ENCODE measurements at places on chromosomes 12 and 14. TPM values are rescaled to one million over a fixed set of nuclear protein-coding genes. Genes with fewer than 3 reads are reported as not detected.
A peak's percentile ranks its signal among the peaks of the same experiment; 100 is the strongest.

Gene TAS2R19
- 7.0 TPM for total RNA-seq

Gene RTL1
- total RNA-seq = not detected

Gene TSPAN19
- not detected for total RNA-seq

Gene TMEM253
- not detected for total RNA-seq

- no peak for DNase-seq
Measured at GRCh38 chr14:53027041-53027440, 76.2 kb upstream of the FERMT2 start.

- DNase-seq = no peak
Measured at GRCh38 chr12:80205960-80206359, 106.6 kb downstream of the OTOGL start.

GRCh38 chr14:67428501-67429031, 16.6 kb upstream of the PLEK2 start:
- no peak for DNase-seq

DNA sequence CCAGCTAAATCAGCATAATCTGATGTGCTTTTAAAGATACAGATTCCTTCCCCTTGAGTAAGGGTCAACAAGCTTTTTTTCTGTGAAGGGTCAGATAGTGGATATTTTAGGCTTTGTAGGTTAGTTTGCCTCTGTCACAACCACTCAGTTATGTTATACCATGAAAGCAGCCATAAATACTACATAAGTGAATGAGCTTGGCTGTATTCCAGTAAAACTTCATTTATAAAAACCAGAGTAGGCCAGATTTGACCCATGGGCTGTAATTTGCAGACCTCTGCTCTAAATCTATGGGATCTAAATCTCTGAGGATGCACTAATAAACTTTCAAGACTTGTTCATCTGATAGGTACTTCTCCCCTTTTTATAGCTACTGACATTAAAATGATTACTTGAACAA, 47.7 kb downstream of the LEMD3 start:
- no peak for DNase-seq

- no peak for DNase-seq
Measured at GRCh38 chr12:16150276-16150675, 127.2 kb downstream of the SLC15A5 start.

- DNase-seq = no peak
Measured at GRCh38 chr12:79381248-79382208, 309.2 kb downstream of the PAWR start.

DNA sequence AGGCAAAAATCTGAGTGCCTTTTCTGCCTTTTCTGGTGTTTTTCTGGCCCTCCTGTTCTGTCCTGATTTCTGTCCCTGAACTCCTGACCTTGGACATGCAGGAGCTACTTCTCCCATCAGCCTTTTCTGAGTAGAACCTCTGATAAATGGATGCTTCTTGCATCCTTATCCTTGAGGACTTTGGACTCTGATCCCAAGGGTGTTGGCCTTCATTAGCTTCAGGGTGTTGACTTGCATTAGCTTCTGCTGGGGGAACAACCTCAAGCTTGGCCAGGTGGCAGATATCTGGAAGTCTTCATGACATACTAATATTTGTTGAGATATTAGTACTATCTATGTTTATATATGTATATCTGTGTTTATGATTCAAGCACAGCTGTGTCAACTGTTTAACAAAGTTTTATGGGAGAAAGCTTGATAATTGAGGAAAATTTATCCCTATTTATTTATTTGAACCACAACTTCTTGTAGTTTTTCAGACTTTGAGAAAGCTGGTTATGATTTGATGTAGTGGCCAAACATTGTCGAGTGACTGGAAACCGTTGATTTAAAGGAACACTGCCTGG, 124.3 kb downstream of the CHST11 start:
- no peak for DNase-seq

GRCh38 chr14:73369428-73369827, 88.9 kb downstream of the NUMB start:
- no peak for DNase-seq

GRCh38 chr14:35047976-35048513, 2.0 kb downstream of the FAM177A1 start:
- DNase-seq = no peak

DNA sequence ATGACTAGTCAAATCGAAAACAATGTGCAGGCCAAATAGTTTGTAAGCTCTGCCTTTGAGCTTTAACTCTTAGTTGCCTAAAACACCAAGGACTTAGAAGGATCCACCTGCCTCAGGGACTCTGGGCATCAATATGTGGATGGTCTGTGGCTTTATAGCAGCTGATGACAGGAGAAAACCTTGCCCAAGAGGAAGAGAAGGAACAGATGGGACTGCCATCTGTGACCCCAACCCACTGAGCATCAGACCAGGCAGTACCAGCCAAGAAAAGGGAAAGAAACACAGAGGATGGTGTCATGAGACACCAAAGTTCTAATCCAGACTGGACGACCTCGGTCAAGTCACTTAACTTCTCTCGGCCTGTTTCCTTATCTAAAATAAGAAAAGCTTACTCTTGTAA, 12.7 kb downstream of the TGFB3 start:
- DNase-seq = no peak

- DNase-seq = no peak
Measured at GRCh38 chr14:101399737-101400517, 161.4 kb upstream of the DIO3 start.

DNA sequence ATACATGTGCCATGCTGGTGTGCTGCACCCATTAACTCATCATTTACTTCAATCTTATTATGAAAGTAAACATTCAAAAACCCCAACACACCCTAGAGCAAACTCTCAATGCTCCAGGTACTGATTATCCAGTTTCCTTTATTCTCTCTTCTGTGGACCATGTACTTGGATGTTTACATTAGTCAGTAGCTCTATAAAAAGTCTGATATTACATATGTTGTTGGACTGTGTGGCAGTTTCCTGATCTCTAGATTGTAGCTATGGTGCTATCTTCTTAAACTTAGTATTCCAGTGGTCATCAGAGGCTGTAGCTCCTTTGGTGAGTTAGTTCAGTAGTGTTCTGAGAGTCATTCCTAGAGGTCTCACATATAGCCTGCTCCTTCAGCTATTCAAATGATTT, 25.1 kb upstream of the ITGA5 start:
- no peak for DNase-seq

DNA sequence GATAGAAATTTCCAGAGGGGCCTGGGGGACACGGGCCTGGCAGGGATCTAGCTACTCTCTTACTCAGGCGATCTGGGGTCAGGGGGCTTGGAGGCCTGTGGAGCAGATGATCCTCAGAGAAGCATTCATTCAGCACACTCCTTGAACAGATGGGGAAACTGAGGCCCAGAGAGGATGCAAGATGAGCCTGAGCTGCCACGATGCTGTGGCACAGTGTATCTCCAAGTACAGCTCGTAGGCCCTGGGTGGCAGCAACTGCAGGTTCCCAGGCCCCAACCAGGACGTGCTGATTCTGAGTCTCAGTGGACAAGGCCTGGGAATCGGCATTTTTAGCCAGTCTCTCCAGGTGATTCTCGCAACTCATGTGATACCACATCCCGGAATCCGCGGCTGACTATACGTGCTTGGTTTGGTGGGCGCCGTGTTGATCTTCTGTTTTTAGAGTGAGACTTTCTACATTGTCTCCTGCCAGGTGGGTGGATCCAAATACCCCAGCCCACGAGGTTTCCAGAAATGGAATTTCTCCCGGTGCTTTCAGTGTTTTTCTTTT, 22.5 kb downstream of the ADGRD1 start:
- no peak for DNase-seq

DNA sequence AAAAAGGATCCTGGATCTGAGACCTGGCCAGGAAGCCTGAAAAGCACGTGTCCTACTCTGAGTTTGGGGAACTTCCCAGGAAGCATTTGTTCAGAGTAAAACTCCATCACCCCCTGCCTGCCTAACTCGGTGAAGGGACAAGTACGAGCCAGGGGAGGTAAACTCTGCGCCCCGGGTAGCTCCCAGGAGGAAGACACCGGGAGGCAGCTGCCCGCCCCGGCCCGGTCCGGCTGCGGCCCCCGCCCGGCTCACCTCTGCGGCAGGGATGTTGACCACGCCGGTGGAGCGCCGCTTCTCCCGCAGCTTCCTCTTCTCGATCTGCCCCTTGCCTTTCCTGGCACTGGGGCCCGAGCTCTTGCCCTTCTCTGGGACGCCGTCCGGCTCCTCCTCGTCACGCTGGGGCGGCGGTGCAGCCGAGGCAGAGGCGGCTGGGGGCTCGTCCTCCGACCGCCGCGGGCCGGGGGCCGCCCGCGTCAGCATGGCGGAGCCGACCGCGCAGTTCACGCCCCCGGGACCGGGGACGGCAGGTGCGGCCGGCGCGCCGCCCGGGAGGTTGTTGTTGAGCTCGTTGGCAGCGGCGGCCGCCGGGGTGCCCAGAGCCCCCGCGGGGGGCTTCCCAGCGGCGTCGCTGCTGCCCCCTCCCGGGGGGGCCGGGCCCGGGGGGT, 1.2 kb downstream of the PAWR start:
- peak; percentile 56 for DNase-seq

DNA sequence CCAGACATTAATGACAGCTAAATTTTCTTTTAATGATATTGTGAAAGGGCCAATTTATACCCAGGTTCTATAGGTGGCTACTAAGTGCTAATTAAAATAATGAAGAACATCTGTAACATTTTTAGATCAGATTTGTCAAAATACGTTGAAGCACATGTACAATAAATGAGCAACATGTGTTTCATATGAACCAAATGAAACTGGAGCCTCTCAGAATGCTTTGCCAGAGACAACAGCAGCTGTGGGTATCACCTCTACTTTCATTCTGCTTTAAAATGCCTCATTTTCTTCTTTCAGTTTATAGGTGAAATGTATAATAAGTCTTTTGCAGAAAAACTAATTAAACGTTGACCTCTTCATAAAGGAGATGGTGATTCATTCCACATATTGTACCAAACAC, 26.1 kb upstream of the MYF6 start:
- no peak for DNase-seq

- DNase-seq = no peak
Measured at GRCh38 chr12:123937707-123938591, 34.7 kb downstream of the CCDC92 start.

DNA sequence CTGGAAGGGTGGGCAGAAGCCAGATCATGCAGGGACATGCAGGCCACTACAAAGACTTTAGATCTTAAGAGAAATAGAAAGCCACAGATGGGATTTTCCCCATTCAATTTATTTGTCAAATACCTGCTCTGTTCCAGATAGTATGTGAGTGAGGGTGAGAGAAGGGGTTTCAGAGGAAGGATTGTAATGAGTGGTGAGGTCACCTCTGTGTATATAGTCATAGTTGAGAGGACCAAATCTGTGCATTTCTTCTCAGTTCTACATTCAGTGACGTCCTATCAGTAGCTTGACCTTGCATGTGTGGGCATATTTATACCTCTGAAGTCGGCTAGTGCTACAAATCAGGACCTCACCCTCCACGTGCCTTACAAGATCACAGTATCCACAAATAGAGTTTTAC, 31.2 kb upstream of the RBM19 start:
- DNase-seq = no peak

GRCh38 chr12:116236148-116236731, 41.3 kb downstream of the MED13L start:
- no peak for DNase-seq
